NCI-H1105 (cell line): ENCODE measurements at places on chromosomes 5 and 9.

GRCh38 chr9:131971482-131972074 lies 108.1 kb downstream of the MED27 start:
- no peak for DNase-seq

- no peak for DNase-seq
Measured at GRCh38 chr9:38026021-38026809, 42.8 kb downstream of the SHB start.

DNA sequence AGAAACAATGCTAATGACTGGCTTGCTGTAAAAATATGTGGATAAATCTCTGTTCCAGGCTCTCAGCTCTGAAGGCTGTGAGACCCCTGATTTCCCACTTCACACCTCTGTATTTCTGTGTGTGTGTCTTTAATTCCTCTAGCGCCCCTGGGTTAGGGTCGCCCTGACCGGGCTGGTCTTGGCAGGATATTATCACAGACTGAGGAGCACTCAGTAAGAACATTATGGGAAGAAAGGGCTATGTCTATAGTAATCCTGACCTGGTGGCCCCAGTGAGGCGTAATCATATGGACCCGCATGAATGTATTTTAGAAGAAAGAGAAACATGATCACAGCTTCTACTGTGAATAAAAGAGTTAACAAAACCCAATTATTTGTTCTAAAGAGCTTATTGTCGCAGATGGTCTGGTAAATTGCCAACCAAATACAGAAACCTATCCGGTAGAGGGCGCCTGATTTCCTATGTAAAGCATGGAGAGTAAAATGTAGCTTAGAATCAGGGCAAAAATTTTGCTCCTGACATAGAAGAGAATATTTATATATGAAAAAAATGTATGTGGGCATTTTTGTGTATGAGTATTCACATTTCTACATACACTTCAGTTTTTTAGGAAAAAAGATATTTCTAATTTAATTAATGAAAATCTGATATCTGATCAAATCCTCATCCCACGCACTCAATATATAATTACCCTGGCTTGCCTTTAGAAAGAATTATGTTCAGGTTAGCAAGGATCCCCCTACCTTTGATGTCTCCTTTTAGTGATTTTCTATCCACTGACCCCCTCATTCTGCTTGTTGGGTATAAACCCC lies 5.8 kb upstream of the IFNA1 start:
- peak; percentile 15 for DNase-seq

- no peak for DNase-seq
Measured at GRCh38 chr9:107635803-107636174, 146.2 kb upstream of the KLF4 start.

DNA sequence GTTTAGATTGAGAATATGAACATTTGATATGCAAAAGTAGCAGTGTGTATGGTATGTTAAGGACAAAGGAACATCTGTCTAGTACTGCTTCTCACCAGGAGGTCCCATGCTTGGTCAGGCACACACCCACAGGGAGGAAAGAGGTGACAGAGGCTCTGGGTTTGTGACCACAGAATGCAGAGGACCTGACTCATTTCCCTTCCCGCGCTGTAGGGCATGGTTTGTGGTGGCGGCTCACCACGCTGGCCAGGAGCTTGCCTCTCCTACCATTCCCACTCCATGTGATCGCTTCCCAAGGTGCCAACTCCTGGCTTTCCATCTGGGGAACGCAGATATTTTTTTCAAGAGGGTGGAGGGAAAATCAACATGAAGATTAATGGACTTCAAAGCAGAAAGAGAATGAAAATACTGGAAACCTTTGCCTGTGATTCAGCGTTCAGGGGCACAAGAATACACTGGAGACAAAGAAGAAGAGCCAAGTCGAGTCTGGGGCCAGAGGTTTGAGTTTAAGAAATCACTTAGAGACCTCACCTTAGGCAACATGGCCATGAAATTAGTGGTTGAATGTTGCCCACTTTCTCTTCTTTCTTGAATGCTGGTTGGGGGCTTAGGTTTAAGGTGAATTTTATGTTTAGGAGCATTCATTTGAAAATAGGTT lies 477.8 kb downstream of the CCDC171 start:
- no peak for DNase-seq

DNA sequence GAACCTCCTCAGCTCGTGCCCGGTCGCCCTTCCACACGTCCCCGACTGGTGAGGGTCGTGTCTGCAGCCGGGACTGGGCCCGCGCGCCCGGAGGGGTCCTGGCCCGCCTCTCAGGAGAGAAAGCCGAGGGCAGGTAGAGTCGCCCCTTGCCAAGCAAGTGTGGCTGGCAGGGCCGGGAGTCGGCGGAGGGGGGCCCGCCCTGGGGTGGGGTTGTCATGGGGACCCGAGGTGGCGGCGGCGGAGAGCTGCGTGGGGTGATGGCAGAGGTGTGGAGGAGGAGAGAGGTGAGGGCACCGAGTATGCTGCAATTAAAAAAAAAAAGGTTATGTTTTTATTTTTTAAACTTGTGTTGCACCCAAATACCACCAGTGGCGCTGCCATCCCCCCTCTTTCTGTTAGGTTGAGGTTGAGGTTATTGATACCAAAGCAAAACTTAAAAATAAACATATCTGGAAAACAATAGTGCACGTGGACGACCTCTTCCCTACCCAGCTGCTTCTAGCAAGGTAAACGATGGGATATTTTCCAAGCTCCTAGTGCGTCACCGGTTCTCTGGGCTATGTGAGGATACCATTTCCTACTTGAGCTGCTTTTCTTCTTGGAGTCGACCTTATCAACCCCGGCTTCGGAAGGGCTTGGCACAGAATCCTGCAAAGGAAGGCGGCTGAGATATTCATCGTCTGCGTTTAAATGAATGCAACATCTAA lies 660 bp downstream of the SCAMP1 start:
- DNase-seq, result peak; percentile 26

GRCh38 chr9:98345011-98345410 lies 89.6 kb upstream of the TBC1D2 start:
- no peak for DNase-seq

DNA sequence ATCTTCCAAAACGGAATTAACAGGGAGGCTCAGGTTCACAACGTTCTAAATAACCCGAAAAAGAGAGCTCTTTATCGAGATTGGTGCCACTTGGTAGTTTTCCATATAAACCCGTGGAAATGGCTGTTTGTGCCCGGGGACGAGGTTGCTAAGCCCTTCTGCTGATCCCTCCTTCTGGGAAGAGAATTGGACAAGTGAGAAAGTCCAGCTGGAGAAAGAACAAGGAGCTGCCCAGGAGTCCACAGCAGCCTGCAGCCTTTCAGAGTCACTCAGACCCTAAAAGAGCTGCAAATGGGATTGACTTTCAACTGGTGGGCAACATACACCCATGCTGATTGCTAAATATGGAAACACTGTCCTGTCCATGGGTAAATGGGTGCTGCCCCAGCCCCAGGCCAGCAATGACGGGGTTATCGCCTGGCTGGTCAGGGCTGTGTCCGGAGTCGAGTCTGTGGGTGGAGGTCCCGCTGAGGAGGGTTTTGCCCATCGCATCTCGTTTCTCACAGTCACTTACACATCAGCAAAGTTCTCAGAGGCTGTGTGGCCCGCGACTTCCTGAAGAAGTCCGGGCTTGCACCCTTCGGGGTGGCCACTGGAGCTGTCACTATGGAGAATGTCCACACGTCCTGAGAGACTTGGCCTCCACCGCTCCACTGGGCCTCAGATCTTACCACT lies 40.7 kb upstream of the HSD17B3 start:
- DNase-seq, result no peak

DNA sequence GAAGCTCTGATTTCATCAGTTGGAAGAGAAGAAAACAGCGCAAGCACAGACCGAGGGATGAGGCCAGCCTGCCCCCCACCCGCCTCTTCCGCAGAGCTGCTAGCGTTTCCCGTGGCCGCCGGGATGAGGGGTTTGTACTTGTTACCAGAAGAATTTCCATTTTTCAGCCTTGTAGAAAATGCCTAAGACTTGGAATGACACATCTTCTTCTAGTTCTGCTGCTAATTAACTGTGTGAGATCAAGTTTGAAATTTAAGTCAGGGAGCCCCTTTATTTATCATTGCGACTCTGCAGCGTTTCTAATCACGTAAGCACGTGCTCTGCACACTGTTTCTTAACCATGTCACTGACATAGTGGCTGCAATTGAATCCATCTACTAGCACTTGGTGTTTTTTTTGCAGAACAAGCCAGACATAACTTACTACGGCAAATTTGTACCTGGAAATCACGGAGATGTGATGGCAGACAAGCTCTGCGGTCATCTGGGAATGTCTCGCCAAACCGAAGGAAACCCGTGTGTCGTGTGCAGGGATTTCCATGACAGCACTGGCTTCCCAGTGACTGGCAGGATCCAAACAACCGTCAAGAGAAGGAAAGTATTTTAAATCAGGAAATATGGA lies 41.8 kb upstream of the ROR2 start:
- no peak for DNase-seq

- no peak for DNase-seq
Measured at GRCh38 chr5:158499075-158499891, 600.4 kb downstream of the EBF1 start.

GRCh38 chr5:174827558-174827957 lies 103.2 kb downstream of the MSX2 start:
- DNase-seq, result no peak

DNA sequence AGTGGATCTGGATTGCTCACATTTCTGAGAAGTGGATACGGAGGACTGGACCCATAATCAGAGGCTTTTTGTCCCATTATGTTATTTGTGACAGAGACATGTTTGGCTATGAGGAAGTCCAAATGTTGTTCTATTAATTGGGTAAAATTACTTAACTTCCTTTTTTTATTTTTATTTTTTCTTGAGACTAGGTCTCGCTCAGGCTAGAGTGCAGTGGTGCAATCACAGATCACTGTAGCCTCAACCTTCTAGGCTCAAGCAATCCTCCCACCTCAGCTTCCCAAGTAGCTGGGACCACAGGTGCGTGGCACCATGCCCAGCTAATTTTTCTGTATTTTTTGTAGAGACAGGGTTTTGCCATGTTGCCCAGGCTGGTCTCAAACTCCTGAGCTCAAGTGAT lies 11.9 kb upstream of the PGGT1B start:
- DNase-seq, result no peak

GRCh38 chr9:130382636-130383349 lies 62.0 kb upstream of the ASS1 start:
- peak; percentile 85 for DNase-seq

DNA sequence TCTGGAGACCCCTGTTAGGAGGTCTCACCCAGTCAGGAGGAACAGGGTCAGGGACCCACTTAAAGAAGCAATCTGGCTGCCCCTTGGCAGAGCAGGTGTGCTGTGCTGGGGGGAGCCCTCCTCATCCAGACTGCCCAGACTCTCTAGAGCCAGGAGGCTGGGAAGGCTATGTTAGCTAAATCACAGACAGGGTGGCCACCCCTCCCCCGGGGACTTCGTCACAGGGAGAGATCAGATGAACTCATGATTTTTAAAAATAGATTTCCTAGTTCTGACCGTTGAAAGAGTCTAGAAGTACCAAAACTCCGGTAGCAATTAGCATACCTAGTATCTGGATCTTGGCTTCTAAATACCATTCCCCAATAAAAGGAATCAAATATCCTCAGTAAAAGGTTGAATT lies 35.0 kb upstream of the FOXB2 start:
- DNase-seq, result no peak

- DNase-seq, result no peak
Measured at GRCh38 chr5:178826216-178826615, 33.5 kb upstream of the ZNF354B start.

DNA sequence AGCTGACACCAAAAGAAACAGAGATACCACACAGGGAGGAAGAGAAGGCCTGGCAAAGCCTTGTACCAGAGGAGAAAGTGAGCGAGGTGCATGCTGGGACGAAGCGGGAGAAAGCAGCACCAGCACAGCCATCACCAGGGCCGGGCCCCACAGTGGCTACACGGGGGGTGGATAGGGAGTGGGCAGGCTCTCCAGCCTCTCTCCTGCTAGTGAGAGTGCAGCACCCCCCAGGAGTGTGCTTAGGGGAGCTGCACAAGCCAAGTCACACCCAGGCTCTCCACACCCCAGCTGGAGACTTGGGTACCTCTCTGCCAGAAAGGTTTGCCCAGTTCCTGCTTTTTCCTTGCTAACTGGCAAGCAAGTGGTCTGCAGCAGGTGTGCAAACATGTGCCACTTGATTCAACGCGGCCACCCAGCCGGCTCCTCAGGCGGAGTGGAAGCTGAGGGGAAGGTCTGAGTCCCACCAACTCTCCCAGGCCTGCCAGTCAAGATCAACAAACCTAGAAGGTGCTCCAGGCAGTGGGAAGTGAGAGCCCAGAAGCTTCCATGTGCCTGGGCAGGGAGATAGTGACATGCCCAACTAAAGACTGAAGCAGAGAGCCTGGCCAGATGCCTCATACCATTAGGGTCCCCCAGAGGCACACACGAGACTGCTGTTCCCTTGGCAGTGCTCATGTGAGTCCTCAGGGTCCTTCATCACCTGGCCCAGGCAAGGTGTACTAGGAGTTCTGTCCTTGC lies 39.9 kb downstream of the BICD2 start:
- peak; percentile 50 for DNase-seq

DNA sequence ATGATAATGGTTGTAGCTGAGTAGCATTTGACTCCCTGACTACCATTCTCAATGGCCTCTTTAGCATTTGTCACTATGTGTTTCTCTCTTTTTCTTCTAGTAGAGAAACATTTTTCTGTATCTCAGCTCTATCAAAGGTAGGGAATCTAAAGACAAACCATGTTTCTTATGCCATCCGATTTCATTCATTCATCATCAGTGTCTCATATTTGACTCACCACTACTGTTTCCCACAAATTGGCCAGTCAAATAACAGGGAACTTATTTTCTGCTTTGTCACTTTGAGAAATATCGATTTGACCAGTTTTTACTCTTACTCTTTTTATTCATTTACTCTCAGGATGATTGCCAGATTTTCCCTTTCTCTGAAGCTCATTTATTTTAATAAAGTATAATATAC lies 282.3 kb downstream of the TMEM167A start:
- no peak for DNase-seq
